ENCODE measurements at places on chromosomes 5 and 9. TPM values are rescaled to one million over a fixed set of nuclear protein-coding genes. Genes with fewer than 3 reads are reported as not detected.

DNA sequence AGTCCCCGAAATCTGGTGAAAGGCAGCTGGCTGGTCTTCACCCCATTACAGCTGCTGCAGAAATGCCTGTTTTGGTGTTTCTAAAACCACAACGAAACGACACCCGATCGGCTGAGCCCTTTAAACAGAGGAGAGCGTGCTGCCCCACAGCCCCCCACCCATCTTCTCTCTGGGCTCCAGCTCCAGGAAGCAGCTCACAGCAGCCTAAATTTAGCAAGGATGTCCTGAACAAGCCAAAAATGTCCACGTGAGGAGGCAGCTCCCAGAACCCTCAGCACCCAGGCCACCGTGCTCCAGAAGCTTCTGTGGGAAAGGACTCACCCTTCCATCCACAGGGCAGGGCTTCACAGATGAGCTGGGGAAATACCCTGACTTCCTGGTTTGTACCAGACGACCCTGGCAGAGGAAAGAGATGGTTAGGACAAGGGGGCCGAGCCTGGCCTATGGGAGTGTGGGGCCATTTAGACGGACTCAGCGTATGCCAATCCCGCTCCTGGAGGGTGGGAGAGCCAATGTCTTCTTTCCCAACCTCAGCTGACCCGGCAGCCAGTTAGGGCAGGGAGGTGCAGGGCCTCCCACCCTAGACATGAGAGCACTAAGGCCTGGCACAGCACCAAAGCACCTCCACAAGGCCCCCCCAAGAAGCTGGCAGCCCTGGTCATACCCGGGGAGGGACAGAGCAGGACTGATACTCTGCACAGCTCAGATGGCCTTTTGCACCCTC lies 39.1 kb upstream of the SARDH start:
- H3K4me3 ChIP-seq: no peak overlapping the region
- H3K4me1 ChIP-seq: peaks cover 8% of the 10 kb centered on the region
- no peak for DNase-seq
- no peak overlapping the region for H3K27ac ChIP-seq

GRCh38 chr9:33661176-33661575 lies 134.2 kb upstream of the PRSS3 start:
- DNase-seq: no peak
- no peaks in the 10 kb centered on the region for H3K36me3 ChIP-seq
- H3K4me1 ChIP-seq: no peaks in the 10 kb centered on the region
- no peak overlapping the region for H3K4me3 ChIP-seq
- no peaks in the 10 kb centered on the region for H3K27me3 ChIP-seq
- no peak overlapping the region for H3K27ac ChIP-seq

- H3K4me3 ChIP-seq: no peak overlapping the region
- peaks cover 21% of the 10 kb centered on the region for H3K4me1 ChIP-seq
- H3K36me3 ChIP-seq: no peaks in the 10 kb centered on the region
- DNase-seq: no peak
Observed at GRCh38 chr9:123925819-123926218, 4.1 kb downstream of the DENND1A start.

DNA sequence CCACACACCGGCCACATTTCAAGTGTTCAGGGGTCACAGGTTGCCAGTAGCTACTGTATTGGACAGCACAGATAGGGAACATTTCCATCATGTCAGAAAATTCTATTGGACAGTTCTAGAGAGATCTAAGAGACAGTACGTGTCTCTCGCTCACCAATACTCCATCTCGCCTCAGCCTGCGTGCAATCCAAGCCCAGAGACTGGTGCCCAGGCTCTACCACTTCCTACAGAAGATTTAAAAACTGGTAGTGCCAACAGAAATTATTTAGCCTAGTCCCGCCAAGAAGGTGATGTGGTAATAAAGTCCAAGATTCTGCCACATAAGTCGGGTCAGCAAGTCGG lies 390 bp upstream of the SNX2 start:
- H3K4me1 ChIP-seq: peaks cover 45% of the 10 kb centered on the region
- H3K27me3 ChIP-seq: no peaks in the 10 kb centered on the region
- no peaks in the 10 kb centered on the region for H3K36me3 ChIP-seq

- H3K4me3 ChIP-seq: no peak overlapping the region
- H3K27ac ChIP-seq: no peak overlapping the region
- H3K4me1 ChIP-seq: no peaks in the 10 kb centered on the region
- H3K36me3 ChIP-seq: no peaks in the 10 kb centered on the region
Observed at GRCh38 chr5:154664869-154665268, 90.3 kb upstream of the LARP1 start.

DNA sequence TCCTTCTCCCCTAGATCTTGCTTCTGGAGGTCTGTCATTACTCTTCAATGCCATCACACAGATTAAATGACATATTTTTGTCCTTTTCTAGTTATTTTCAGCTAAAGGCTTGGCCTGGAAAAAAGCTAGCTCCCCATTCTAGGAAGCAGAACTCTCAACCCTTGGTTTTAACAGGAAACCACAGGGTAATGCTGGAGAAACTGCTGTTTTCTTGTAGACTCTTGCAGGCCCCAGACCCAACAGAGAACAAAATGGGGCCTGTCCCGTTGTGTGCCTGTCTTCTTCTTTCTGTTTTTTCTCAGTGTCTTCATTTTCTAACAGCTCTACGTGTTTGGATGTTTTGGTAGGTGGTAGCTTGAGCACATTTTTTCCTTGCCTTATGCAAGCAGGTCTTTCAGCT lies 21.5 kb downstream of the DCANP1 start:
- no peak for DNase-seq
- H3K4me1 ChIP-seq: peaks cover 16% of the 10 kb centered on the region
- H3K27me3 ChIP-seq: no peaks in the 10 kb centered on the region
- no peaks in the 10 kb centered on the region for H3K36me3 ChIP-seq
- no peak overlapping the region for H3K4me3 ChIP-seq

DNA sequence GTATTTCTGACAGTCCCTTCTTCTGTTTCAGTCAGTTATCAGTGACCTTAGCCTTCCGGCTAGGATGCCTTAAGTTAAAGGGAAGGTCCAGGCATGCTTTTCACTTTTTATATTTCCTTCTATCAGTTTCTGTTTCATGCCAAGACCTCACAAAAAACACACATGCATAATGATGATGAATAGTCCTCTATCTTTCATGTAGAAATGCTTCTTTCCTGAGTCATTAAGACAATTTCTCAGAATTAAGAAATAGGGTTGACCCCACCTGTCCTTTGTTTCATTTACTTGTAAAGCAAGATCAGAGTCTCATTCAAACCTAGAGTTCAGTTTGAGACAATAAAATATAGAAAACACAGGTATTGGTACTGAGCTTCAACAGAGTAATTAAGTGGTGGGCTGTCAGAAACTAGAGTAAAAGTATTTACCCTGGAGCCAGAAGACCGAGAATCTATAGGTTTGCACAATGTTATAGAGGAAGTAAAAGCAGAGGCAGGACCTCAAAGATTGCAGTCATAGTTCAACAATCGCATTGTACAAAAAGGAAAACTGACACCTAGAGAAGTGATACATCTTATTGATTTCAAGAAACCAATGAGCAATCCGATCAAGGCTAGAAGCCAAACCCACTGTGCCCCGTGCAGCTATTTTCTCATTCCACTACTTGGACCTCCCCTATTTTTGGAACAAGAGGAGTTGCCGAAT lies 118.7 kb upstream of the PUM3 start:
- no peak overlapping the region for H3K4me3 ChIP-seq
- no peak for DNase-seq

GRCh38 chr5:43041110-43041668 lies 1.1 kb upstream of the ANXA2R start:
- peak overlapping the region; percentile 83 for H3K4me3 ChIP-seq
- no peaks in the 10 kb centered on the region for H3K4me1 ChIP-seq
- H3K27me3 ChIP-seq: no peaks in the 10 kb centered on the region
- H3K36me3 ChIP-seq: no peaks in the 10 kb centered on the region

DNA sequence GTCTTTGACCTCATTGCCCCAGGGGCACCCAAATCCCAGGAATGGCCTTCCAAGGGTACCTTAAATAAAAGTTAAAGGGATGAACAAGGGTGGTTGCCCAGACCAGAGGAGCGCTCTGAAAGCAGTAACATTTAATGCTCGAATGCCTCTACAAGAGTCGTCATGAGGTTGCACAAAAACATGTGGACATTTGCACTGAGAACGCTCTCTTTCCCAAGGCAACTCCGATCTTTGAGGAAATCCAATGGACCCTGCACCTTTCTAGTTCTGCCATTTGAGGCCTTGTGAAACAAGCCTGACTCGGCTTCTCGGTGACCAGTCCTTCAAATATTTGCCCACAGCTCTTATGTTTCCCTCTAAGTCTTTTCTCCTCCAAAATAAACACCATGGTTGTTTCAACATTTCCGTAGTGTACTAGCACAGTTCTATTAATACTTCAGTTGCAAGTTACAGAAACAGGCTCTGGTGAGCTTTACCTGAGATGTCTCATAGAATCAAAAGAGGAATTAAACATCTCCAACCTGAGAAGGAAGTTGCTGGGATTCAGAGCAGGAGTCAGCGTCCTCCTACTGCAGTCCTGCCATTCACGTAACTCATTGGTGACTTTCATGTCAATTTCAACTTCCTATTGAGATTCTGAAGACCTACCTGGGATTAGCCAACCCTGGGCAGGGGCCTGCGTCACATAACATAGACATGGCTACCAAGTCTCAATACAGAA lies 168.8 kb upstream of the RAI14 start:
- peak overlapping the region; percentile 70 for H3K27ac ChIP-seq

DNA sequence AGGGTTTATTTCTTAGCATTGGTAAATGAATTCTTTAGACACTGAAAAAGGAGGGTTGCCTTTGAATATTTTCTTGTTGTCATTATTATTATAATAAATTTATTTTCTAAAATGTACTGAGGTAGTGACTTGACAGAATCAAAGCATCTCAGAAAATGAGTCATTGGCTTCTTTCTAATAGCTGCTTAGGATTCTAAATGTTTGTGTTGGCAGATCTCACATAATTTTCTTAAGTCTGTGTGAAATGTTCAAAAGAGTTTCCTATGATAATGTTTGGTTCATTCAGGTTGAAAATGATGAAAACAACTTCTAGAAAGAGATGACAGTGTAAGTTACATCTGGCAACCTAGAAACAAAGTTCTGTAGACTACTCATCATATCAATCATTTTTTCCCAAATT lies 69.7 kb downstream of the SH3GL2 start:
- no peak overlapping the region for H3K4me3 ChIP-seq
- no peaks in the 10 kb centered on the region for H3K27me3 ChIP-seq
- DNase-seq: no peak
- no peaks in the 10 kb centered on the region for H3K4me1 ChIP-seq
- H3K27ac ChIP-seq: no peak overlapping the region

GRCh38 chr5:63960646-63961045 lies 1.6 kb downstream of the HTR1A start:
- no peaks in the 10 kb centered on the region for H3K27me3 ChIP-seq
- no peak for DNase-seq
- H3K27ac ChIP-seq: no peak overlapping the region
- no peaks in the 10 kb centered on the region for H3K36me3 ChIP-seq

DNA sequence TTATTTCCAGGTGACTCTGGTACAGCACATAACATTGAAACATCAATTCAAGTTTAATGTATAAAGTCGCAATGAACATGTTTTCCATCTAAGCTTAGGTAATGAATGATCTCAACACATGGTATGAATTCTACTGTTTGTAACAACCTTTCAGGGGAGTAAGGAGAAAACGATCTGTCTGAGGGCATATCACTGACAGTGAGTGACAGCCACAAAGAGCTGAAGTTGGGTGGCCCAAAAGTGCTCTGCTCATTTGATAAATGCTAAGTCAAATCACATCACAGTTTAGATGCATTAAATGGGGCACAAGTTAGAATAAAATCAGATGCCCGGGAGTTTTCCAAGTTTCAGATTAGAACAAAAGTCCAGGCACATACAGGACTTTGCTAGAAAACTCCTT lies 1.2 kb downstream of the FANCC start:
- H3K27me3 ChIP-seq: no peaks in the 10 kb centered on the region
- H3K27ac ChIP-seq: peak overlapping the region; percentile 40

- no peak for DNase-seq
- H3K27ac ChIP-seq: no peak overlapping the region
- H3K4me1 ChIP-seq: no peaks in the 10 kb centered on the region
- no peaks in the 10 kb centered on the region for H3K36me3 ChIP-seq
- H3K27me3 ChIP-seq: no peaks in the 10 kb centered on the region
- H3K4me3 ChIP-seq: no peak overlapping the region
Observed at GRCh38 chr9:132780230-132781007, 97.7 kb downstream of the AK8 start.

GRCh38 chr9:81082221-81082620 lies 607.1 kb downstream of the TLE1 start:
- no peak overlapping the region for H3K4me3 ChIP-seq
- no peak overlapping the region for H3K27ac ChIP-seq
- no peaks in the 10 kb centered on the region for H3K27me3 ChIP-seq
- no peak for DNase-seq
- H3K36me3 ChIP-seq: no peaks in the 10 kb centered on the region
- peaks cover 11% of the 10 kb centered on the region for H3K4me1 ChIP-seq

- peaks cover 10% of the 10 kb centered on the region for H3K4me1 ChIP-seq
- no peak for DNase-seq
- no peak overlapping the region for H3K27ac ChIP-seq
- no peaks in the 10 kb centered on the region for H3K27me3 ChIP-seq
Observed at GRCh38 chr9:18346745-18347144, 127.2 kb upstream of the ADAMTSL1 start.

DNA sequence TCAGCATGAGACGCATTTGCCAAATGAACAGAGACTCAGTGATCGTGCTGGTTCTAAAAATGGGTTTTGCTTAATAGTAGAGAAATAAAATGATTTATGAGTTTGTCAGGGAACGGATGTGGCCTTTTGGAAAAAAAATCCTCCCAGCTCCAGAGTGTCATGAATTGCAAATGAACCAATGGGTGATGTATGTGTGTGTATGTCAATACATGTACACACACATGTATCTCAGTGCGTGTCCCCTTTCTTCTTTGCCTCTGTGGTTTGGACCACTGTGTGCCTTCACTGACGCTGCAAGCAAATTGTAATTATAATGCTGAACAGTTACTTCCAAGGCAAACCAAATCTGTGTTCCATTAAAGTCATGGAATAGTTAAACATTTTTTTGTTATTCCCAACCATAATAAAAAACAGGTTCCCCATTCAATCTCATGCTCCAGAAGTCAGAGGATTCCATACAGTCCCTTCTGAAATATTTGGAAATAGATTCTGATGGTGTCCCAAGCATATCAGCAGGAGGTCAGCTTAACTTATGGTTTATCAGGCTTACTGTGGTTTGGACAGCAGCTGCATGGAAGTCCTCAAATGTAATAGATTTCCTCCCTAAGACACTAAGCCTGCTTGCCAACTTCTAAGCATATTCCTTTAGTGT lies 630.5 kb downstream of the ACTL7B start:
- no peak for DNase-seq
- H3K4me3 ChIP-seq: no peak overlapping the region
- H3K36me3 ChIP-seq: no peaks in the 10 kb centered on the region
- no peak overlapping the region for H3K27ac ChIP-seq
- H3K27me3 ChIP-seq: no peaks in the 10 kb centered on the region

The GPR151 gene
- not detected for total RNA-seq

The NMUR2 gene
- not detected for total RNA-seq

The MCTP1 gene
- total RNA-seq: 256 TPM

The PSD2 gene
- 0.14 TPM for total RNA-seq

The ARAP3 gene
- total RNA-seq: 15.0 TPM

The BHMT2 gene
- total RNA-seq: 16.1 TPM

The TNFAIP8 gene
- total RNA-seq: 34.1 TPM

The CHD1 gene
- 17.7 TPM for total RNA-seq

The CORO2A gene
- 3.1 TPM for total RNA-seq

The CTSV gene
- not detected for total RNA-seq

The MUSK gene
- not detected for total RNA-seq
